Transverse colon (tissue), 4 donors: ENCODE measurements at places on chromosomes 6 and 20. TPM values are rescaled to one million over a fixed set of nuclear protein-coding genes. Genes with fewer than 3 reads are reported as not detected.

DNA sequence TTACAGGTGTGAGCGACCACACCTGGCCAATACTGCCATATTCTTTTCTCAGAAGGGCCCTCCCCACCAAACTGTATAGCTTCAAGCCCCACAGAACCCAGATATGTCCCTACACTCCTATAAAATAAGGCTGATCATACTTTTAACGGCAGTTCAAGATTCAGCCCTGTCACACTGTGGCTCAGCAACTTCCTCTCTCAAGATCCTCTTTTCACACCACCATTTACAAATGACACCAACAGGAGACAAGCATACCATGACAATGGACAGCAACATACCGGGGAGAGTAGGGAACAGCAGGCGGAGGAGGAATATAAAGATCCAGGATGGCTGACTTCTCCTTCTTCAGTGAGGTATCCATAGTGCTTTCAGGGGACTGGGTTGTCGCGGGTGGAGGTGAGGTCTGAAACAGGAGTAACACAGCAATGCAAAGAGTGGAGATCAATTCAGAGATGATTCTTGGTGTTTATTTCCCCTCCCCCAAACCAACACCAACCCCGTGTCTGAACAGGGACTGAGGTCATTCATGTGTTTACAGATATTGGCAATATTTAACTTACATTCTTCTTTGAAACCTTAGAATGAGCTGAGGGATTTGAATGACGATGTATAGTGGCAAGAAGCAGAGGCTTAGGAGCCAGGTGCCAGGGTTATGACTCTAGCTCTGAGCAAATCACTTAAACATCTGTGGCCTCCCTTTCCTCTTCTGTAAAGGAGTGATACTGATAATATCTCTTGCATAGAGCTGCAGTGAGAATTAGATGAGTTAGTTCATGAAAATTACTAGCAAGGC is 57.6 kb upstream of the IPCEF1 start:
- no peak for DNase-seq

DNA sequence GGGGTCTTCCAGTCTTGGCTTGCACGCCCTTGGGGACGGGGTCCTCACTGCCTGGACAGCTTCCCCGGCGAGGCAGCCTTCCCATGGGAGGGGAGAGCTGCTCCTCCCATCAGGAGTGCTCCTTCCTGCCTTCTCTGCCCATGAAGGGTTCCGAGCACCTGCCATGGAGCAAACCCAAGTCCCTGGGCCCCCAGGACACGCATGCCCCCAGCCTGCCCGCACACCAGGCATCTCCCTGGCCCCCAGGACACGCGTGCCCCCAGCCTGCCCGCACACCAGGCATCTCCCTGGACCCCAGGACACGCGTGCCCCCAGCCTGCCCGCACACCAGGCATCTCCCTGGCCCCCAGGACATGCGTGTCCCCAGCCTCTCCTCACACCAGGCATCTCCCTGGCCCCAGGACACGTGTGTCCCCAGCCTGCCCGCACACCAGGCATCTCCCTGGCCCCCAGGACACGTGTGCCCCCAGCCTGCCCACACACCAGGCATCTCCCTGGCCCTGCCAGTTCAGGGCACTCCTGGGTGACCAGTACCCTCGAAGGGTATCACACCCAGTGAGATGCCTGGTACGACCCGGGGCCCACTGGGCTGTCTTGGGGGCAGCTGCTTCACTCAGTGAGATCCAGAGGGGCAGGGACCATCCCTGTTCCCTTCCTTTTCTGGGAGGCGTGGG is 21.7 kb downstream of the COL20A1 start:
- DNase-seq: no peak

DNA sequence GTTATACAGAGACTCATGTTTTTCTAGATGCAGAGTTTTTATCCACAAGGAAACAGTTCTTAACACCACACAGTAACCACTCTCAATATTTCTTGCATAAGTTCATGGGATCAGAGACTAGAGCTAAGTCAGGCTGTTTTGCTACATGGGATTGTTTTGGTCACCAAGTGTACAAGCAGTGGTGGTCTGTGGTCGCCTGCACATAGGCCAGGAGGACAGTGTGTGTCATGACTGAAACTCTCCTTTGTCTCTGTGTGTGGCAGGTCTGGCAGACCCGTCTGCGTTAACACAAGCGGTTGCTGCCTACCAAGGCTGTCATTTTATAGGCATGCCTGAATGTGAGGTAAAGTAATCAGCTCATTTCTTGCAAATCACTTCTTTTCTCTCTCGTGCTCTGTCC is 18.9 kb downstream of the WRNIP1 start:
- DNase-seq: no peak

DNA sequence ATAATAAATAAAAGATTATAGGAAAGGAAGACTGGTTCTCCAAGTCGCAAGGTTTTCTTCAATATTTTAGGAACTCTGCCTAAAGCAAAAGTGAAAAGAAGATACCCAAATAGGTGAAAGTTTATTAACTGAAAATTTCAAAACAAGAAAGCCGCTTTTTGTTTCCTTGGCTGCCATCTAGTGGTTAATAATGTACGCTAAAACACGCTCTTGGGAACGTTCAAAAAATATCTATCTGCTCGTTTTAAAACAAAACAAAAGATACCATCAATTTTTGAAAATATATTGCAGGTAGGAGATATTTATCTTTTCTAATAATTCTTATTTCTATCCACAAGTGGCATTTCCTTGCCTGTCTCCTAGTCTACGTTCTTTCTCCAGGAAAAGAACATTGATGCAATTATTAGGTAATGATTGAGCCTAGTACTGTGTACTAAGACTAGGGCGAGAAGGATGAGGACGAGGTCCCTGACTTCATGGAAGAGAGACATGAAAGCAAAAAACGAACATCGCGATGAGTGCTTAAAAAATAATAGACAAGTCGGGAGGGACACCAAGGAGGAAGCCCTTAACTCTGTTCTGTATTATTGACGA is 97.2 kb downstream of the SPTLC3 start:
- DNase-seq: no peak

CRISP3 gene
- total RNA-seq: not detected
